ENCODE measurements at places on chromosomes 12 and 14.

GRCh38 chr14:103445806-103446205 lies 60.6 kb downstream of the MARK3 start:
- no peak for DNase-seq

- peak; percentile 56 for DNase-seq
These were observed 143.7 kb upstream of the DCN start for GRCh38 chr12:91326058-91327027.

DNA sequence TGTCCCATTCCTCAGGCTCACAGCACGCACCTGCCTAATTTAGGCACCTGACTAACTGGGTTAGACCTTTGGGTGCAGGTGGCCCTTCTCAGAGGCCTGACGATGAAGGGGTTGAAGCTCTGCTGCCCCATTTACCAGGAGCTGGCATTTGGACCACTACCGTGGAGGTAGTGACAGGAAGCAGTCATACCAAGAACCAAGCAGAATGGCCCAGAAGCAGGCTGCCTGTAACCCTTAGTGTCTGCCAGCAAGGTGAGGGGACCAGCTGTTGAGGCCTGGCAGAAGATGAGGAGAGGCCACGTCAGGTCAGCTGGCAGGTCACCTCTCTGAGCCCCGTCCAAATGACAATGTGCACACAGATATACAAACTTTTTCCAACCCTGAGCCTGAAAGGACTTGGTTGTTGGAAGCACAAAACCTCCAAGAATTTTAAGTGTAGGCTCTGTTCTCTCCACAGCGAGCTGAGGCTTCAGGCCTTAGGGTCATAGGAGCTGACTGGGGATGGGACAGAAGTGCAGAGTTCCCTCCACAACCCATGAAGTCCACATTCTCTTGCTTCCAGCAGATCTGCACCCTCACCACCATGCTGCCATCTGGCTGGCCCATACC lies 23.1 kb downstream of the VASH1 start:
- DNase-seq: no peak

GRCh38 chr14:75040959-75041358 lies 10.3 kb downstream of the MLH3 start:
- DNase-seq: no peak

GRCh38 chr12:119931402-119931801 lies 54.3 kb upstream of the CIT start:
- DNase-seq: no peak

- no peak for DNase-seq
These were observed 64.9 kb upstream of the DICER1 start for GRCh38 chr14:95222151-95222631.

GRCh38 chr12:32535288-32535999 lies 136.1 kb downstream of the FGD4 start:
- peak; percentile 15 for DNase-seq

DNA sequence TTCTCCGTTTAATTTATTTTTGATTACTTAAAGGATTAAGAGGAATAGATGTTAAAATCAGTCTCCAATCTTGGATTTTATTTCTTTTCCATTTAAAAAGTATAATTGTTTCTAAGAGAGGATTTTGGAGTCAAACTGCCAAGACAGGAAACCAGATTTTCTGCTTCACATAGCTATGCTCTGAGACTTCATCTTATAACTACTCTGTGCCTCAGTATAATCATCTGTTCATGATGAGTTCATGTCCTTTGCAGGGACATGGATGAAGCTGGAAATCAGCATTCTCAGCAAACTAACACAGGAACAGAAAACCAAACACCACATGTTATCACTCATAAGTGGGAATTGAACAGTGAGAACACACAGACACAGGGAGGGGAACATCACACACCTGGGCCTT lies 9.0 kb upstream of the TAS2R31 start:
- DNase-seq: no peak

DNA sequence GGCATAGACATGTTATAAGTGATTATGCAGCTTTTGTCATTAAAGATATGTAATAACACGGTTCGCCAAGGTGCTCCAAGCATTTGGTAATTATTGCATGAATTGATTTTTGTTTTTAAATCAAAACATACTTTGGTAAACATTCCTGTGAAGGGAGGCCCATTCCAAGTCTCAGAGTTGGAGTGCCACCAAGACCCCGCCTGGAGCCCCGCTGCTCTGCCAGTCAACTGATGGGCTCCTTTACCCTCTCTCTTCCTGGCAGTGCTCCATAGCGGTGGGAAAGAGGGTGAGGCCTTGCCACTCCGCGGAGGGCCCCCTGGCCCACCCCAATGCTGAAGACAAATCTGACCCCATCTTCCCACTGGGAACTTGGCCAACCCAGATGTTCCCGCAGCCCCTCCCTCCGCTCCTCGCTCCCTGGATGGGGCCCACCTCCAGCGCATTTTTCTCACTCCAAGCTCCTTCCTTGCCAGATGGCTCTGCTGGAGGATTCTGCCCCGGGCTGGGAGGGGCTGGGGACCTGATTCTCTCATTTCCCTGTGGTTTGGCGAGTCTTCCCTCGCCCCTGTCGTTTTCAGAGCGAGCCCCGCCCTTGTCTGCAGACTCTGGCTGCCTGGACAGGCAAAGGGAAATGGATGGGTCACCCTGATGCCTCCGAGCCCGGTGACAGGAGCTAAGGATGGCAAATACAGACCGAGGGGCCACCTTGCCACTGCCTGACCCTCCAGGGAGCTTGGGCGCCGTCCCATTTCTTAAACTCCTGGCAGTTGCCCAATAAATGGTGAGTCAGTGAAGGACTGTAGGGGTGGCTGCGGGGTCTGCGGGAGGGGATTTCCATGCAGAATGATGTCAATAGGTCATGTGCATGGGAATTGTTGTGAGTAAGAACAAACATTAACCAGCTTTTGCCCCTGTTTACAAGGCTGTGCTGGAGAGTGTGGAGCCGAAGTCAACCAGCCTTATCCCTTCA lies 9.2 kb upstream of the PAPLN start:
- DNase-seq: no peak

DNA sequence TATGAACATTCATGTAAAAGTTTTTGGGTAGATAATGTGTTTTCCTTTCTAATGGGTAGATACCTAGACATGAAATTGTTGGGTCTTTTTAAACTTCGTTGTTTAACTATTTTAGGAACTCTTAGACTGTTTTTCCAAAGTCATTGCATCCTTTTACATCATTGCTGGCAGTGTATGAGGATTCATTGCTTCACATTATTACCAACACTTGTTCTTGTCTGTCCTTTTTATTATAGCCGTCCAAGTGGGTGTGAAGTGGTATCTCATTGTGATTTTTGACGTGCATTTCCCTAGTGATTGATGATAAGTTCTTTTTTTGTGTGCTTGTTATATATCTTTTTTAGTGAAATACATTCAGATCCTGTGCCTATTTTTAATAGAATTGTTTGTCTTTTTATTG lies 39.4 kb downstream of the USP15 start:
- peak; percentile 37 for DNase-seq

DNA sequence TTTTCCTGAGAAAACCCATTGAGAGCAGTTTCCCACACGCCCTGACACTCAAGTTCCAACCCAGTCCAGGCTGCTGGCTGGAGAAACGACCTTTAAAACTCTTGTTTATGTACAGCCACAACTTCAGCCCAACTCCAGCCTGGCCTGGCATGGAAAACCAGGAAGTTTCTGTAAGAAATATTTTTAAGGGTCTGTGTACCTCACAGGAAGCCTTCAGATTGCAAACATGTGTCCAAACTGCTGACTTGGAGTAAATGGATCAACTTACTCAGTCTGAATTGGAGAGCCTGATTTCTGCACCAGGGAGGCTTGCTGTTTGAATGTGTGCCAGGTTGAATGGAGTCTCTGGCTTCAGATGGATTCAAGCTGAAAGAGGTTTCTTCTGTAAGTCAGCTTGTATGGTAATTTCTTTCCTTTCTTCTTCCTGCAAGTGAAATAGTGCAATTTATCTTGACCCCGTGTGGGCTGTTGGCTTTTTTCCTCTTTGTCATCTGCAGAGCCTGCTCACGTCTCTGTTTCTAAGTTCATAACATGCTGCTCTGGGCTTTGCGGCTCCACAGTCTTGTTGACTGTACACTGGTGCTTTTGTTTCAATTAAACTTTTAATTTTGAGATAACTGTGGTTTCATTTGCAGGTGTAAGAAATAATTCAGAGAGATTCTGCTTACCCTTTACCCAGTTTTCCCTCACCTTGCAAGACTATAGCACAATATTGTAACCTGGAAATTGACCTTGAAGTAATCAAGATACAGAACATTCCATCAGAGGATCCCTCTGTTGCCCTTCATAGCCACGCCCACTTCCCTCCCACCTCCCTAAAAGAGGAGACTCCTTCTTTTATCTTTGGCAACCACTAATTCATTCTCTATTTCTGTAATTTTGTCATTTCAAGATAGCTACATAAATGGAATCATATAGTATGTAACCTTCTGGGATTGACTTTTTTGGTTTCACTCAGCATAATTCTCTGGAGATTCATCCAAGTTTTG lies 109.7 kb upstream of the PRMT8 start:
- DNase-seq: no peak

DNA sequence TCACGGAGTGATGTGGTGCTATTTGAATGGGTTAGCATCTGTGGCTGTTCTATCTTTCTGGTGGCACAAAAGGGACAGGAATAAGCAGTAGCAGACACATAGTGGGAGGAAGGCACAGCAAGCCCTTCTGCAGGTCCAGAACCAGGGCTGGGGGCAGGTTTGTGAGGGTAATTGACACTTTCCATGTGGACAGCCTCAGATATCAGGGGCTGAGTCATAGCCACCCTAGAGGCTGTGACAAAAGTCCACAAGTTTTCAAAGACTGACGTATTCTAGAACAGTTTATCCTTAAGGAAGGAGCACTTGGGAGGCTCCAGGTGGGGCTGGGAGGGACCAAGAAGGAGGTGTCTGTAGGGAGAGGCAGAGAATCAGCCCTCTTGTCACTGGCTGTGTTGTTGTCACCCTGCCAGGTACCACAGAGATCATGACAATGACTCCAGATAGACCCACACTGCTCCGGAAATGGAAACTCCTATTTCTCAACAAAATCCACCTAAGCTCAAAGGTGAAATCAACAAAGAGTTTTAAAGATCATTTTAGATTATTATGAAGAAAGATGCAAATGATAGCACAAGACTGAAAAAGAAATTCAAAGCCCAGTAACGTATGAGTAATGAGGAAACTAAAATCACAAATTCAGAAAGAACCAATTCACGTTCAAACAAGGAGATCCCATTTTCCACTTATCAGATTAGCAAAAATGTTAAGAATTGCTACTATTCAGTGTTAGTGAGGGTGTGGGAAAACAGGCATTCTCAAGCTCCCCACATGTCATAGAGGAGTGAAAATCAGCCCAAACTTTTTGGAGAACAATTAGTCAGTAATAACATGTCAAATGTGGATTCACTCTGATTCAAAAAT lies 48.3 kb downstream of the NFKBIA start:
- peak; percentile 24 for DNase-seq

GRCh38 chr12:121301876-121302275 lies 5.4 kb upstream of the CAMKK2 start:
- DNase-seq: no peak

GRCh38 chr12:48815126-48816110 lies 2.9 kb upstream of the CACNB3 start:
- DNase-seq: peak; percentile 60

DNA sequence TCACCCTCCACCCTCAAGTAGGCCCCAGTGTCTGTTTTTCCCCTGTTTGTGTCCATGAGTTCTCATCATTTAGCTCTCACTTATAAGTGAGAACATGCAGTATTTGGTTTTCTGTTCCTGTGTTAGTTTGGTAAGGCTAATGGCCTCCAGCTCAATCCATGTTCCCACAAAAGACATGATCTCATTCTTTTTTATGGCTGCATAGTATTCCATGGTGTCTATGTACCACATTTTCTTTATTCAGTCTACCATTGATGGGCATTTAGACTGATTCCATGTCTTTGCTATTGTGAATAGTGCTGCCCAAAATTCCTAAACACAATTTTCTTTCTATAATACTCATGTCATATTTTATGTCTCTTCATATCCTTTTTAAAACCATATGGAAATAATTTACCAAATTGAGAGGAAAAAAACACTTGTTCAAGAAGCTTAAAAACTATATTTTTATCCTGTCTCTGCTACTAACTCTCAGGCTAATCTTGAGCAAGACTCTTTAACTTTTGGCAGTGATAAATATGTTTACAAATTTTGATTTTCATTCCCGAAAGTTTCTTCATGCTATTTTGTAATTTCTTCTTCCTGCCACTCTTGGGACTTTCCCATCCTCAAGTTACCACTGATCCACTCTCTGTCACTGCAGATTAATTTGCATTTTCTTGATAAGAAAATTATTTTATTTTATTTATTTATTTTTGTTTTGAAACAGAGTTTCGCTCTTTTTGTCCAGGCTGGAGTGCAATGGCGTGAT lies 28.0 kb upstream of the OSBPL8 start:
- no peak for DNase-seq

GRCh38 chr12:50246197-50246865 lies 37.0 kb downstream of the LIMA1 start:
- no peak for DNase-seq

DNA sequence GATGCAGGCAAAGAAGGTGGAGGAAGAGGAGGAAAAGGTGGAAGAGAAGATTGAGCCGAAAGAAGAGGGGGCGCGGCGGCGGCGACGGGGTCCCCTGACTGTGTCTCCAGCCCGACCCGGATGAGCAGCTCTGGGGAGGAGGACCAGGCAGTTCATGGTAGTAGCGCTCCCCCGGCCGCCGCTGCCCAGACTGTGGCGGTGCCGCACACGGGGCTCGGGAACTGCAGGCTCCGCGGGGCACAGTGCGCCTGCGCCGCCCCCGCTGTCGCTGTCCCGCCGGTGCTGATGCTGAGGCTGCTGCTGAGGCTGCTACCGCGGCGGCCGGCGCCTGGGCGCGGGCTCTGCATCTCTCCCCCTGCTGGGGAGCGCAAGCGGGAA lies at the start of gene KCNH5:
Gene KCNH5, minus strand, starts transcription at position 225 of the 378 bp plus-strand sequence. CDS start 272 bp downstream, outside the sequence.
- DNase-seq: peak; percentile 0

DNA sequence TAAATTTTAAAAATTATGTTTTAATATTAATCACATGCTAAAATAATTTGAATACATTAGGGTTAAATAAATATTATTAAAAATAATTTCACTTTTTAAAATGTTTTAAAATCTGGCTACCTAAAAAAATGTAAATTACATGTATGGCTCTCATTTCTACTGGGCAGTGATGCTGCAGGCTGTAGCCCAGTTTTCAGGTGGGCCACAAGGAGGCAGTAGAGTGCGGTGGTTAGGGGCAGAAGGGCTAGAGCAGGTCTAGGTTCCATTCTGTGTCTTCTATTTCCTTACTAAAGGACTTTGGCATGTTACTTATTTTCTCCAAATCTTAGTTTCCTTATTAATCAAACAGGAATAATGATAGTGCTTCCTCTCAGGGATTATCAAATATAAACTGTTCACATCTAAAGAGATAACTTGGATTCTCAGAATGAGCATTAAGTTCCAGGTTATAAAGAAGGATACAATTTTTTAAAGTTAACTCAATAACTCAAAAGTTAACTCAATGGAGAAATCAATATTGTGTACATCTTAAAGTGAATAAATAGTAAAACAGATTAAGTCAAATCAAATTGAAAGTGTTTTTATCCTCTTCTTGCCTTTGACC lies 54.9 kb upstream of the OVCH1 start:
- peak; percentile 40 for DNase-seq
